Cerebellar nuclear complex (tissue), 1 donor: ENCODE measurements at places on chromosomes 4 and X.

DNA sequence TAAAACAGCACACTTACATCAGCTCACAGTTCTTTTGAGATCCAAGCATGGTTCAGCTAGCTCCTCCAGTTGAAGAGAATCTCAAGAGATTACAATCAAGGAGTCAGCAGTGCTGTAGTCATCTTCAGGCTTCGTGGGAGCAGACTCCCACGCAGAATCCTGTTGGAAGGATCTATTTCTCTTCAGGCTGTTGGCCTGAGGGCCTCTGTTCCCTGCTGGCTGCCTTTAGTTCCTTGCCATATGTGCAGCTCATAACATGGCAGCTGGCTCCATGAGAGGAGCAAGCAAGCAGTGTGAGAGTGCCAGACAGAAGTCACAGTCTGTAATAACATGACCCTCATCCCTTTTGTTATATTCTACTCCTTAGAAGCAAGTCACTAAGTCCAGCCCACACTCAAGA, 168.6 kb downstream of the COX18 start:
- no peak for DNase-seq

DNA sequence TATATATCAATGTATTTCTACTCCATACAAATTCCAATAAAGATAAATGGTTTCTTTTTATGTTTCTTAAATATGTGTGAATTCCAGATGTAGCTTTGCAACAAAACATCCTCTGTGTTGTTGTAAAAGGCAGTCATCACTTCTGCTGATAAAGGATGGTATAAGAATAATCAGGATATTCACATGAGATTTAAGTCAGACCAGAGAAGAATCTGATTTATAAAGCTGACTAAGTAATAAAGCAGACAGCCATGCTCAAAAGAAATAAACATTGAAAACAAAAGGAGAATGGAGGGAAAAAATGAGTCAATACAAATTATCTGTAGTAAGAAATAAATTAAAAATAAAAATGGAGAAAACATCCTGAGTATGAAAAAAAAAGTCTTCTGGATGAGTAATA, 27.0 kb upstream of the SLC7A11 start:
- DNase-seq: no peak

DNA sequence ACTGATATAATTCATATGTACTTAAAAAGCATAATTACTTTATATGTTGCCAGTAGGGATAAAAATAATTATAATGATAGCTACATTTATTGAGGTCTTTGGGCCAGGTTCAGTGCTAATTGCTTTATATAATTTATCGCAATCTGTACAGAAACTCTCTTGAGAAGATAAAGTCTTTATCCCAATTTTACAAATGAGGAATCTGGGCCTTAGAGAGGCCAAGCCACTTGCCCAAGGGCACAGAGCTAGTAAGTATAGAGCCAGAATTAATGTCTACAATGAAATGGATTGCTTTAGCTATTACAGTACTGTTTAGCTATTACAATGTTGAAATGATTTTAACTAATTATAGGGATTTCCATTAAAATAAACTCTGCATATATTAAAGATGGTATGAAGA, 30.6 kb upstream of the TBC1D1 start:
- no peak for DNase-seq

DNA sequence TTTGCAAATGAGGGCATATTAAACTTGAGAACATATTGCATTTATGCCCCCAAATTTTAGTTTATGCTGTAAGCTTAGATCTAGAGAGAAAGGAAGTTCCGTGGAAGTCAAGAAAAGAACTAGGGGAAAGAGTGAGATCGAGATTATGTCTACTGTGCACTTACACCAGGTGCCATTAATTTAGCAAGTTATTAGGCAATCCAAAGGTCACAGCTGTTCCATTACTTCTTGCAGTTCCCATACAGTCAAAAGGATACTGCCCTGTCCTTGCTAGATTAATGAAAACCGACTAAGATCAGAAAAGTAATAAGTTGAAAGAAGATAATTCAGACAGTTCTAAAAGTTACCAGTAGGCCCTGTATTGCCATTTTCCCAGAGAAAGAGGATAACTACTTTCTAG, 49.3 kb upstream of the SLC7A11 start:
- DNase-seq: no peak

DNA sequence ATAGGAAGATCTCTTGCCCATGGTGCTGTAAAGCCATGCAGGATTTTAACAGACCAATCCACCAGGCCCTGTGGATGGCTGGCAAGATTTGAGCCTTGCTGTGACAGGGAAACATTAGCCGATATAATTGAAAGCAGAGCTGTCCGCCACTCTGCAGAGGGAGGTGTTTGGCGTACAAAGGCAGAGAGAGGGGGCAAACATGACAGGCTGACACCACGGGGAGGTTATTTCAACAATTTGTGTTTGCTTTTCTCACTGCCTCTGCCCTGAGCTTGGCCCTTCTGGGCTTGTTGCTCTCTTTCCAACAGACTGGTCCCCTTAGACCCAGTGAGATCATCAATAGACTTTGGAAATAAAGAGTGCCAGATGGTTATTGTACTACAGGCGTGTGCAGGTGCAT, 59.4 kb downstream of the CLNK start:
- DNase-seq: no peak

GRCh38 chr4:117455088-117455487, 369.7 kb upstream of the TRAM1L1 start:
- DNase-seq: no peak

DNA sequence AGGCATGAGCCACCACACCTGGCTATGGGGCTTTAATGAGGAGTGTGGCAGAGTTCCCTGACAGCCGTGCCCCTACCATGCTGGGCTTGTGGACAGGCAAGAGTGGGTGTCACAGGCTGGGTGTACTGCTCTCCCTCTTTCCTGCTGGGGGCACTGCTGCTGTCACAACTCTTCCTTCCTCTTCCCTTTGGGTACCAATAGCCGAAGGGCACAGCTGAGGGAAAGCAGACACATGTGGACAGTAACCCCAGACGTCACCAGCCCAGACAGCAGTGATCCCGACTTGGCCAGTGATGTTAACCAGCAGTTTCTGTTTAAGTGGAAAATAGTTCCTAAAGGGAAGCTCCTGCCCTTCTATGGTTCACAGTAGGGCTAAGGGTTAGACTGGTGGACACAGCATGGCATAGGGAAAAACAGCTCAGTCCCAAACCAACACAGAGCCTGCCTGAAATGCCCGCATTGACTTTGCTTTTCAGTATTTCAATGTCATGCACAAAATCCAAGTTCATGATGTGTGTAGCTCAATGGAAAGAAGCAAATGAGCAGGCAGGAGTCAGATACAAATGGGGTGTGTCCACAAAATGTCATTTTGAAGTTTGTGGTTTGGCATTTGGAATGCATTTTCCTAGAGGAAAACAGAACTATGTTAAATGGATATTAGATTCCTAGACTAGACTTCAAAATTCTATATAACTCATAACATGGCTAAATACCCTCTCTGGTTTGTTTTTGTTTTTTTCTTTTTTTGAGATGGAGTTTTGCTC, 24.9 kb upstream of the DDX3X start:
- DNase-seq: no peak

- no peak for DNase-seq
Measured at GRCh38 chrX:150942942-150943594, 40.1 kb upstream of the HMGB3 start.

DNA sequence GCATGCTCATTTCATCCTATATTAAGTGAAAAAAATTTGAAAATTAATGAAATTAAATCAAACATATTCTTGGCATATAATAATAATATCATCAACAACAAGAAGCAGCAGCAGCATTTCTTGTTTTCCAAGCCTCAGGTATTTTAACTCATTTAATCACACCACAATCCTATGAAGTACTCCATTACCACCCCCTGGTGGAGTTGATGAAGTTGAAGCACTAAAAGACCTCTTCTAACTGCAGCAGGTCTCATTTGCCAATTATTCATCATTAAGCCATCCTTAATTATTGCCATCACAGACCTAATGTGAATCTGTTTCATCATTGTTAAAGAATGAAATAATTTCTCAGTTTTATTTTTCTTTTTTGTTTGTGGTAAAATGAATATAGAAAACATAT, 801.4 kb upstream of the GRID2 start:
- DNase-seq: no peak

GRCh38 chr4:154559494-154560418, 3.1 kb upstream of the FGB start:
- DNase-seq: no peak

DNA sequence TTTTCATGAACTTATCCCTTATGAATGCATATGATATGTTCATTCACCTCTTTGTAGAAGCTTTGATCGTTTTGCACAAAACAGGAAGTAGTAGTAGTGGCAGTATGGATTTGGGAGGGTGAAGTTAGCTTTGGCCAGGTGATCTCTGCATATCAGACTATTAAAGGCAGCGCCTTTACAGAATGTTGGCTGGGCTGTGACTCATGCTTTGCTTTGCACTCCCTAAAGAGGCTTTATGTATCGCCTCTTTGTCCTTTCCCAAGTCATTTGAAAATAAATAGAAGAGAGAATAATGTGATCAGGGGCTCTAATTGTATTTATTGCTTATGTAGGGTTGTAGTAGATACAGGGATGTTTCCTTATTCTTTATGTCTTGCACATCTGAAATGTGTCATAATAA, 50.4 kb downstream of the SHROOM3 start:
- DNase-seq: no peak

DNA sequence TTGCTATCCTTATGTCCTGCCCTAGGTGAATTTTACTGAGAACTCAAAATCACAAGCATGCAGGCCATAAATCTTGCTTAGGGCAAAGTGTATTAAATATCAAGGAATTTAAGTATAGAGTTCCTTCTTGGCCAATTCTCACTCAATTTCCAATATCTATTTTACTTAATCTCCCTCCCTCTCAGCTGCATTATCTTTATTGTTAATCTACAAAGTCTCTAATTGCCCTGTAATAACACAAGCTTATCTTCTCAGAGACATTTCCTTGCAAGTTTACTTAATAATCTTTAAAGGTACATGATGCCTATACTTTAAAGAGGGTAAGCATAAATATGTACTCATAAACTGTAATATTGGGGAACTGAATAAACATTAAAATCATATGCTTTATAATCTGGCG, 26.9 kb upstream of the MAOB start:
- no peak for DNase-seq

DNA sequence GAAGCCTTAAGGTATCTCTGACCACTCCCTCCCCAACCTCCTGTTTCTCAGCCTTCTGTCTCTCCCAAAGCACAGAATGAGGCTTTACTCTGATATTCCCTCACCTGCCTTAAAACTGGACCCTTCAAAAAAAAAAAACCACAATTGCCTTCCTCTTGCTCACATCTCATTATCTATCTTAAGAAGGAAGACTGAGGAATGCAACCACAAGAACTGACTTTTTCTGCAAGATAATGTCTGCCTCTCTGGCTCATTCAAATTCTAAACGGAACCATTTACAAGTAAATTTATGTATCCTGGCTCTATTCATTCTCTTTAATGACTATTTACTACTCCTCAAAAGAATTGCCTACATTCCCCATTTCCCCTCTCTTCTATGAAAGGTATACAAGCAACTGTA, 545.5 kb upstream of the HTR2C start:
- no peak for DNase-seq
